ENCODE measurements at places on chromosomes 5 and 9. TPM values are rescaled to one million over a fixed set of nuclear protein-coding genes. Genes with fewer than 3 reads are reported as not detected.

DNA sequence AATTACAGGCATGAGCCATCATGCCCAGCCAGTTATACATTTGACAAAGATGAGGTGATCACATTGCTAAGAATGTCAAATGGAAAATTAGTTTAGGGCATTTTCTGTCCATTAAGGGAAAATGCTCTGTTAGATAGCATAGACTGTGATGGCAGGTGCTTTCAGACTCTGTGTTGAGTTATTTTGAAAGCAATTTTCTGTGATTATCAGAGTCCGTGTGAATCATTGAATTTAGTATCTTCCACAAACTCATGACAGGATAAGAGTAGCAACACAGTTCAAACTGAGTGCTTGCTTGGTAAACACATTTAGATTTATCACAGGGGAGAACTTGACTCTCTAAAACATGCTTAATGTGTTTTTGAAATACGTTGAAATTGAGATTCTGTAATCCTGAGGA lies 69.0 kb downstream of the GAPVD1 start:
- no peak for DNase-seq

DNA sequence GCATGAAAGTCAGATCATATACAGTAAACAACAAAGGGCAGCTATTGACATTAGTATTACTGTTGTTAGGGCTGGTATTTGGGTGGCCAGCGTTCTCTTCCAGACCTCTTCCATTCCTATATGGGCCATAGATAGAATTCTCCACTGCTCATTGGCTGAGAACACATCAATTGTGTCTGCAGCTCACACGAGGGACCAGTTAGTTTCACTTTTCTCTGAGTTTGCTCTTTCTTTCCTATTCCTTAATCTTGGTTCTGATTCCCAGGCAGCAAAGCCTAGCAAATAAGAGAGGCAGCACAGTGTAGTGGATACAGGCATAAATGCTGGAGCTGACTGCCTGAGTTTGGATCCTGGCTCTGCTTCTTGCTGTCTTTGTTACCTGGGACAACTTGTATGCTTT lies 476.4 kb downstream of the SPOCK1 start:
- no peak for DNase-seq

DNA sequence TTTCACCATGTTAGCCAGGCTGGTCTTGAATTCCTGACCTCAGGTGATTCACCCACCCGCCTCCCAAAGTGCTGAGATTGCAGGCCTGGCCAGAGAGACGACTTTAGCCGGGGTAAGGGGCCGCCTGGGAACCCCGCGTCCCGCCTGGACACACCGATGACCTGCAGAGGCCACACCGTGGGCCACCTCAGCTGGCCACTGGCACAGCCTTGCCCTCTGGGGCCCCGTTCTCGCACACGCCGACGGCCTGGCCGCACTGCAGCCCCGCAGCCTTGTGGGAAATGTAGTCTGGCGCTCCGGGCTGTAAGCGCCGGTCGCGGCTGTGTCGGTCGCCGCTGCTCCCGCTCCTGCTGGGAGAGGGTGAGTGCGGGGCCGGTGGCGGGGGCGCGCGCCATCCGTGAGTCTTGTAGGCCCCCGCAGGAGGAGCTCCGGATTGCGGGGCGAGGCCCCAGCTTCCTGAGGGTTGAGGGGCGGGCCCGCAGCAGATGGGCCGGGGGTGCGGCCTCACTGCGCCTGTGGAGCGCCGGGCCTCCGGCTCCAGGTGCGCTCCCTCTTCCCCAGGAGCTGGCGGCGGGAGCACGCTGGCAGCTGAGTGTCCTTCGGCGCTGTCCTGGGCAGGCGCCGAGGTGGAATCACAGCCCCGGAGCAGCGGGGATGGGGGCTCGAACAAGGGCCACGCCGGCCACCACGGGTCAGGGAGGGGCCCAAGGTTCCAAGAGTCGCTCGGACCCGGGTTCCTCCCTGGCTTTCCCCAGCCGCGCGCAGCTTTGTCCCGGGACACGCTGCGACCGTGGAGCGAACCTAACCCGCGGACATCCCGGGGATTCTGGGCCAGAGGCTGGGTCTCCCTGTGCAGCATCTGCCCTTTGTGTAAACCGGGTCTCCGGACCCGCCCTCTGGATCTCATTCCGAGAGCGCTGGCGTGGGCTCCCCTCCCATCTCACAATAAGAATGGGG lies at the start of gene ZFP2:
ZFP2 (plus strand) TSS at position 299 of the 957 bp plus-strand sequence. CDS start 35,401 bp downstream, outside the sequence.
- no peak for DNase-seq

- DNase-seq = no peak
Measured at GRCh38 chr5:133817456-133817855, 151.0 kb downstream of the C5orf15 start.

DNA sequence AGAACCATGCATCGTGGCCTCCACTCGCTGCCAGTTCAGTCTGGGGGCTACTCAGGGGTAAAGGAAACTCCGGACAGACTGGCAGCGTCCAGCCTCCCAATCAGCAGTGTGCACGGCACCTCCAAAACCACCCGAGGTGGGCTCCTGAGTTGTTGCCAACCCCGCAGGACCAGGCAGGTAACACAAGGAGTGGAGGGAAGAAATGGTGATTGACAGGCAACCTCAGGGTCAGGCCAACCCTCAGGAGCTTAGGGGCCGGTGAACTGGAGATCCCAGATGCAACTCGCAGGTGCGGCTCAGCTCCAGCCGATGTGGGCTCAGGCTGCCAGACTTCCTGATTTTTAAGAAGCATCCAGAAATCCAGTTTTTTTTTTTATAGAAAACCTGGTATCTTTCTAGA lies 37.3 kb upstream of the AKNA start:
- no peak for DNase-seq

DNA sequence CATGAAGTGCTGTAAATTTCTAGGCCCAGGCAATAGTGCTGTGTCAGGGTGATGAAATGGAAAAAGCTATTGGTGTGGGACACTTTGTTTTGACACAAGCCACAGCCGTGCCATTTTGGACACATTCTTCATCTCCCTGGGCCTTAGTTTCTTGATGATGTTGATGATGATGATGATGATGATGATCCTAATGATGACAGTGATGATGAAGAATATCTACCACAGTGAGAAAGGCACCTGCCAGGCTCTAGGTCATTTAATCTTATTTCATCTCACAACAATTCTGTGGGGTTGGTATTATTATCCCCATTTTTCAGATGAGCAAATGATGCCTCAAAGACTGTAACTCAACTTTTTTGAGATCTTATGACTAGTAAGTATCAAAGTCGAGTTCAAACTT lies 102.2 kb upstream of the STC2 start:
- no peak for DNase-seq

GRCh38 chr9:136208675-136209074 lies 3.7 kb upstream of the LHX3 start:
- DNase-seq = no peak

DNA sequence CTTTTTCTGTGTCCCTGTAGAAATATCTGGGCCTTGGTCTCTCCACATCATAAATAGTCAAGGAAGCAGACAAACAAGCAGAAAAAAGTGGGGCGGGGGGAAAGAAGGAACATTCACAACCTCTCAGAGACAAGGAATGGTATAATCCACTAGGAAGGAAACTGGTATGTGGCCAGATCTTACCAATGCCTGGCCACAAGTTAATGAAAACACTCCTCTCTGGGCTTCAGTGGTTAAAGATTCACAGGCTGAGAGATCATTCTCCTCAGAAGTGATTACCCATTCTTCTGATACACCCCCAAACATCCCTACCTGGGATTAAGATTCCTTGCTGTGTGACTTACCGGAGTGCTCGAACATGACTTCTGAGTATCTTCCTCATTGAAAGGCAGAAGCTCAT lies 290.6 kb downstream of the MARCHF11 start:
- DNase-seq = no peak

- DNase-seq = no peak
Measured at GRCh38 chr9:127904561-127905003, 5.2 kb upstream of the ST6GALNAC6 start.

GRCh38 chr5:56499901-56500300 lies 266.8 kb upstream of the ANKRD55 start:
- no peak for DNase-seq

GRCh38 chr5:98783051-98783649 lies 9.7 kb downstream of the RGMB start:
- no peak for DNase-seq

DNA sequence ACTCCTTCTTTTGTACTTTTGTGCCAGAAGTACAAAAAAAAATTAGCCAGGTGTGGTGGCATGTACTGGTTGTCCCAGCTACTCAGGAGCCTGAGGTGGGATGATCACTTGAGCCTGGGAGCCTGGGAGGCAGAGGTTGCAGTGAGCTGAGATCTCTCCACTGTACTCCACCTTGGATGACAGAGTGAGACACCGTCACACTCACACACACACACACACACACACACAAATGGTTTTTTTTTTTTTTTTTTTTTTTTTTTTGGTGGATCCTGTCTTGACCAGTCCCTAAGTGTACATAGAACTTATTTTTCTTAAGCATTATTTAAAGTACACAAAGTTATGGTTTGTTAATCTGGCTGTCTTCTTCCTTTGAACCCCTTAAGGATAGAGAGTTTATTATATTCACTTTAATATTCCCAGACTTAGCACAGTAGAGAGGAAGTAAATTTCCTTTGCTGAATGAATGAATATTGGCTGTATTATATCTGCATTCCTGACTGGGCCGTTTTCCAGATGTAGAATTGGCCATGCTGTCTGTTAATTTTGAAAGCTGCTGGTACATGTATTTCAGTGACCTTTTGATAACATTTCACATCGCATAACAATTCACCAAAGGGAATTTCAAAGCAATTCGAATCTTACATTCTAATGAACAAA lies 429.0 kb upstream of the ZNF608 start:
- no peak for DNase-seq

GRCh38 chr5:33938507-33938796 lies 2.3 kb downstream of the RXFP3 start:
- no peak for DNase-seq

DNA sequence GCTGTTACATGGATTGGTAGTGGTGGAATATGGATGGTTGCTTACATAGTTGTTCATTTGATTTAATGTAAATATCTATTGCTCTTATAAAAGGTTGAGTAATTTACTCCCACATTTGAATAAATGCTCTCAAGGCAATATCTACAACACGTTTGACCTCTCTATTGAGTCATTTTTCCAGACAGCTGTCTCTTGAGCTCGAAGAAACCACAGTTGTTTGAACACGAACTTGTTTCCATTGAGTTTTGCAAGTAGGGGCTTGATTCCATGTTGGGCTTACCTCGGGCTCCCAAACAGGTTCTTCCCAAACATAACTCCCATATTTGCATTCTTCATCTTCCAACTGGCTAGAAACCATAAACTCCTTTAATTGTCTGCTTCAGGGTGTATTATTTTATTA lies 115.0 kb upstream of the HMHB1 start:
- DNase-seq = no peak

DNA sequence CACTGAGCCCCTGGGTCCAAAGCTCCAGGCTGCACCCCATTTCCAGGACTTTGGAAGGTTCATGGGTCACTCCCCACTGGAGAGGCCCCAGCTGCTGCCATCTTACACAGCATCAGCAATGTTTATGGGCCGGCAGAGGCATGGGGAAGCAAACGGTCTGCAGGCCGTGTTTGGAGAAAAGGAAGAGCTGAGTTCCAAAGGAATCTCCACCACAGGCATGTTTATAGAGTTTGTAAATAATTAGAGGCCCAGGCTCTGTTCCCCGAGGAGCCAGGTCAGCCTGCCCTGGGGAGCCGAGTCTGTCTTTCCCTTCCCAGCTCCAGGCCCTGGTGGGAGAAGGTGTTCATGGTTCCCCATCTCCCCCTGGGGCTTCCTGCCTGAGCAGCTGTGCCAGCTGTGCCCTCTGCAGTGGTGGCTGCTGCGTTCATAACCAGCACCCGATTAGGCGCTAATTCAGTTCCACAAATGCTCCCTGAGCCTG lies 64.8 kb downstream of the COL27A1 start:
- no peak for DNase-seq

DNA sequence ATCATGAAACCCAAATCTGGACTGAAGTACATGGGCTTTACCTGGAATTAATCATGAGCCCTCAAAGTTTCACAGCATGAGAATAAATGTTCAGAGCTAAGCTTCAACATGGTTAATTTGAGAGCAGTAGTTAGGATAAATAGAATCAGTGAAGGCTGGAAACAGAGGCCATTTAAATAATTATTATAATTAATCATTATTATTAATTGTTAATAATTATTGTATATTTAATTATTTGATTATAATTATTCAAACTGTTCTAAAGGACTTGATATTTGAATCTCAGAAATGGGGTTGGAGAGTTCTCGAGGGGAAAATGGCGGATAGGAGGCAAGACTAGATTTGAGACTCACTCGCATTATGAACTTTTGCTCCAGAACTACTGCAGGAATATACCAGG lies 119.6 kb upstream of the ITGA1 start:
- no peak for DNase-seq

DNA sequence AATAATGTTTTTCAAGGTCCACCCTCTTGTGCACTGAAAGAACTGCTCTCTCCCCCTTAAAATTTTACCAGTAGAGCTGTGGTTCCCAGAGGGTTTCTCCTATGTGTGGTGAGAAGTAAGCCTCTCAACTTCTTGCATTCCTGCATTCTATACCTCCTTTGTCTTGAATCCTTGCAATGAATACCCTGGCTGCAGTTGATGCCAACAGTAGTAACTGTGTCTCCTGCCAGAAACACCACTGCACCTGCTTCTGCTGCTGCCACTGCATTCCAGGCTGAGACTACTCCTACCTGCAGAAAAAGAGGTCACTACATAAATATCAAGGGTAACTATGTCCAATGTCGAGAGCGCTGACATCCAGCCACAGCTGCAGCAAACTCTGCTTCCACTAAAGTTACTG lies 203.7 kb downstream of the TMEM167A start:
- no peak for DNase-seq

DNA sequence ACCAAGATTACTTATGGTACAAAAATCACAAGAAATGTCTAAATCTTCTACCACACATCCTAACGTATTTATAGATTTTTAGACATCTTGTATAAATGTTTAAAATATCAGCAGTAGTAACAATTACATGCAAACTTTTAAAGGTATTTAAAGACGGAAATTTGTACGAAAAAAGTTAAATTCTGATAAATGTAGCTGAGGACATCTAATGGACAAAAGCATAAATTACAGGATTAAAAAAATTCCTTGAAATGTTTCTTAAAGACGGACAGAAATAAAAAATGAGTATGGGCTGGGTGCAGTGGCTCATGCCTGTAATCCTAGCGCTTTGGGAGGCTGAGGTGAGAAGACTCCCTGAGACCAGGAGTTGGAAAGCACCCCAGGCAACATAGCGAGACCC lies 15.8 kb downstream of the ERCC8 start:
- no peak for DNase-seq

- no peak for DNase-seq
Measured at GRCh38 chr5:55966284-55966683, 28.5 kb downstream of the IL6ST start.

- DNase-seq = no peak
Measured at GRCh38 chr5:162068412-162068811, 839 bp downstream of the GABRG2 start.

- DNase-seq = no peak
Measured at GRCh38 chr5:144504929-144505577, 334.4 kb downstream of the KCTD16 start.

PDE6A gene
- total RNA-seq = not detected

TAF11L5 gene
- total RNA-seq = not detected

CPEB4 gene
- 9.1 TPM for total RNA-seq

CDC25C gene
- 5.6 TPM for total RNA-seq

RFESD gene
- 3.0 TPM for total RNA-seq

FOXD4L4 gene
- 0.10 TPM for total RNA-seq

PARP8 gene
- total RNA-seq = 23.0 TPM

LAMC3 gene
- total RNA-seq = 0.05 TPM

CAMK4 gene
- total RNA-seq = 56.9 TPM

TMEM252 gene
- total RNA-seq = not detected

Measured in activated T-helper 1 cell treated with anti-CD3 and anti-CD28 coated beads, Interleukin-12 subunit alpha, Interleukin-12 subunit beta, Interleukin-2, Interleukin-4 antibody, amounts not matched to agents 30 ng/mL and 10 ng/mL and 1 ng/mL, durations not matched to agents 14 hours and 24 hours and 36 hours (primary cell).